ENCODE measurements at places on chromosomes 2 and 18. TPM values are rescaled to one million over a fixed set of nuclear protein-coding genes. Genes with fewer than 3 reads are reported as not detected.

POTEE gene
- not detected for total RNA-seq

PMAIP1 gene
- total RNA-seq, result 11.8 TPM

AOX1 gene
- 46.0 TPM for total RNA-seq

STON1 gene
- total RNA-seq, result 26.1 TPM

SOWAHC gene
- 19.5 TPM for total RNA-seq

ALLC gene
- not detected for total RNA-seq

- no peaks in the 10 kb centered on the region for H3K27me3 ChIP-seq
- DNase-seq, result peak; percentile 84
- H3K36me3 ChIP-seq, result no peaks in the 10 kb centered on the region
- peaks cover 1% of the 10 kb centered on the region for H3K4me1 ChIP-seq
- H3K4me3 ChIP-seq, result peak within 1 kb of the TSS; percentile 90
Observed at GRCh38 chr18:12307701-12308385, at the start of gene TUBB6. Gene TUBB6 (plus strand): TSS chr18:12308241. CDS start chr18:12308293, 52 bp downstream.

DNA sequence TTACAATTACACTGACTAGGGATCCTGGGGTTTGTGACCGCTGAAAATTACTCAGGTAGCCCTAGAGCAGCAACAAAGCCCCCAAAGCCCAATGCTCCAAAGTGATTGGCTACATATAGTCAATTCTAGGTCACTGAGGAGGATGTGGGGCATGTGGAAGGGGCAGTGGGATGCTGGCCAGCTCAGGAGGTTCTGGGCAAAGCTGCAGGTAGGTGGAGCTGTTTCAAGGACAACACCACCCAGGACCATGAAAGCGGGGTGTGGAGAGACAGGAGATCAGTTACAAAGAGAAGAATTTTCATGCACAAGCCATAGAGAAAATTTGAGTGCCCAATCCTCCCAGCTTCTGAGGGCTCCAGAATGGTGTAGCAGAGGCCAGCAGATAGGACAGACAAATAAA, 75.0 kb upstream of the CCDC85A start:
- no peak overlapping the region for H3K4me3 ChIP-seq
- no peaks in the 10 kb centered on the region for H3K36me3 ChIP-seq
- H3K27me3 ChIP-seq, result no peaks in the 10 kb centered on the region
- H3K4me1 ChIP-seq, result no peaks in the 10 kb centered on the region
- no peak for DNase-seq

DNA sequence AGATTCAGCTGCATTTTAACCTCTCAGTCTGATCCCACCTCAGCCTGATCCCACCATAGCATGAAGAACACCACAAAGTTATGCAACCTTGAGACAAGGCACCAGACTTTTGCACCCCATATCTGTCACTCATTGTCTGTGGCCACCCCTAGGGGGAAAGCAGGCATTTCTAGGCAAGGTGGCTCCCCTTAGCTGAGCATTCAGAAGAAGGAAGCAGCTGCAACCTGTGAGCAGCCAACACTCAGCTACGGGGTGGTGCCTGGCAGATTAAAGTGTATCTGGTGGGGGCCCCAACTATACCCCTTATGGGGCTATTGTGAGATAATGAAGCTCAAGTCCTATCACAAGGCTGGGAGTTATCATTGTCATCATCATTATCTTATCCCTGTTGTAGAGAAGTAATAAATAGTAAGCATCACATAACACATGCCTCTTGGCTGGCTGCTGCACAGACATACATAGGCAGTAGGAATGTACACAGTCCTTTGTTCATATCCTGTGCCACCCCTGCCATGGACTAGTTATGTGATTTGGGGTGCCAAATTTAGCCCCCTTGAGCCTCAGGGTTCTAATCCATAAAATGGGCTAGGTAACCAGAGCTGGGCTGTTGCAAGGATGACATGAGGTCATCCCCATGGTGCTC, 20.6 kb upstream of the TMEM163 start:
- H3K36me3 ChIP-seq, result no peaks in the 10 kb centered on the region
- no peak overlapping the region for H3K27ac ChIP-seq

DNA sequence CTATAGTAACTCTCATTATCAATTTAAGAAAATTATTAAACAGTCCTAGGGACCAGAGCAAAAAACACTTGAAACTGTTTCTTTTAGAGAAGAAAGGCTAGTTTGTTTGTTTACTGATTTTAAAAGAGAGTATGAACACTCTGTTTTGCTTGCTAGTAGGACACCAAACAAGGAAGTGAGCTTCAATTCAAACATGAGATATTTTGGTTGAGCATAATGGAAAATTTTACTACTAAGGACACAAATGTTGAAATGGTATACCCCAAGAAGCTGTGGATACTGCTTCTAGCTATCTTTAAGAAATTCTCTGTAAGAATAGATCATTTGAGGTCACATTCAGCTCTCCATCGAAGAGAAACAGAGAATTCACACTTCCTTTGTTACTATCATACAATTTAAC, 216.3 kb upstream of the SMAD7 start:
- no peak for DNase-seq
- H3K36me3 ChIP-seq, result no peaks in the 10 kb centered on the region
- no peaks in the 10 kb centered on the region for H3K27me3 ChIP-seq
- H3K4me1 ChIP-seq, result peaks cover 9% of the 10 kb centered on the region
- no peak overlapping the region for H3K27ac ChIP-seq

DNA sequence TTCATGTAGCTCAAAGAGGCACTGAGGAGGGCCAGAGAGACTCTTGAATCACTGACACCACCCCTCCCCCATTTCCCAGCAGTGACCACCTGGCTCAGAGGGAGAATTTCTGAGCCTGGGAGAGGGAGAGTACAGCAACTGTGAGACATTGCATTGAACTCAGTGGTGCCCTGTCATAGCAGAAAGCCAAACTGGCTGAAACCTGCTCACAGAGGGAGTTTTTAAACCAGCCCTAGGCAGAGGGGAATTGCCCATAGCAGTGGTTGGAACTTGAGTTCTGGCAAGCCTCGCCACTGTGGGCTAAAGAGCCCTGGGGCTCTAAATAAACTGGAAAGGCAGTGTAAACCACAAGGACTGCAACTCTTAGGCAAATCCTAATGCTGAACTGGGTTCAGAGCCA, 243.1 kb downstream of the ADCYAP1 start:
- DNase-seq, result no peak
- no peaks in the 10 kb centered on the region for H3K36me3 ChIP-seq
- H3K4me3 ChIP-seq, result no peak overlapping the region
- no peaks in the 10 kb centered on the region for H3K27me3 ChIP-seq

DNA sequence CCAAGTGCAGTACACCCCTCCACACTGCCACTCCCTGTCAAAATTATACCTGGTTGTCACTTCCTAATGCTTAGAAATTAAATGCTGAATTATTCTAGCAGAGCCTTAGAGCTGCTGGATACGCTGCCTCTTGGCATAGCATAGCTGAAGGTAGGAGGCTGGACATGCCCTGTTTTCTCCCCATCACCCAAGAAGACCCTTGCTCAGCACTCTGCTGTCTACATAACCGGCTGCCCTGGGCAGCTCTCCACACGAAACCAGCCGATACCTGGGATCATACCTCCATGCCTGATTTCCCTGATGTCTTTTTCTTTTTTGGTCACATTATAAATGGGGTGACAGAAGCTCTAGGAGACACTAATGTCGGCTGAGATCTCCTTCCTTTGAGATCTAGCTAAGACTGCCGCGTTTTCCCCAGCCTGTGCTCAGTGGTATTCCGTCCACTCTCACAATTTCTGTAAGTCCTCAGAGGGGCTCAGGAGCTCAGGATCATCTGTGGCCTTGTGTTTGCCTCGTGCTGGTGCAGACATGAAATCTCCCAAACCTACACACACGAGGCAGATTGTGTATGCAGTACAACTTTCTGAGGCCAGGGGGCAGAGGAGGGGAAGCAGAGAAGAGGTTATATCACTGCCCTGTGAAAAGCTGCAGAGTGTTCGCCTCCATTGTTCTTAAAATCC, 13.5 kb upstream of the ZAP70 start:
- H3K4me1 ChIP-seq, result no peaks in the 10 kb centered on the region
- H3K36me3 ChIP-seq, result no peaks in the 10 kb centered on the region
- H3K4me3 ChIP-seq, result no peak overlapping the region
- no peak for DNase-seq
- H3K27me3 ChIP-seq, result no peaks in the 10 kb centered on the region

DNA sequence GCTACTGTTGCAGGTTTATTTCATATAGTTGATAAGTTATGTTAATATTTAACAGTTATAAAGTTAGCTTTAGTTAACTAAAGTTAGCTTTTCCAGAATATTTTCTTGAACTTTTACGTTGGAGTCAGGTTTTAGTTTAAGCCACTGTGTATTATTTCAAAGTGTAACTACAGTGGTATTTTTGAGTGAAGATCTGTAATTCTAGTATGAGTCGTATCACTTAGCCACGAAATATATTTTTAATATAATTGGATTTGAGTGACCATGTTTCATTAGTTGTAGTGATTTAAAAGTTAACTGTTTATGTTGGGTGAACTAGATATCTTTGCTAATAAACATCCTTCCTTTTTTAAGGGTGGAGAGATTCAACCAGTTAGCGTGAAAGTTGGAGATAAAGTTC, 2.5 kb downstream of the HSPE1 start:
- no peak overlapping the region for H3K27ac ChIP-seq
- no peak for DNase-seq
- no peaks in the 10 kb centered on the region for H3K36me3 ChIP-seq

DNA sequence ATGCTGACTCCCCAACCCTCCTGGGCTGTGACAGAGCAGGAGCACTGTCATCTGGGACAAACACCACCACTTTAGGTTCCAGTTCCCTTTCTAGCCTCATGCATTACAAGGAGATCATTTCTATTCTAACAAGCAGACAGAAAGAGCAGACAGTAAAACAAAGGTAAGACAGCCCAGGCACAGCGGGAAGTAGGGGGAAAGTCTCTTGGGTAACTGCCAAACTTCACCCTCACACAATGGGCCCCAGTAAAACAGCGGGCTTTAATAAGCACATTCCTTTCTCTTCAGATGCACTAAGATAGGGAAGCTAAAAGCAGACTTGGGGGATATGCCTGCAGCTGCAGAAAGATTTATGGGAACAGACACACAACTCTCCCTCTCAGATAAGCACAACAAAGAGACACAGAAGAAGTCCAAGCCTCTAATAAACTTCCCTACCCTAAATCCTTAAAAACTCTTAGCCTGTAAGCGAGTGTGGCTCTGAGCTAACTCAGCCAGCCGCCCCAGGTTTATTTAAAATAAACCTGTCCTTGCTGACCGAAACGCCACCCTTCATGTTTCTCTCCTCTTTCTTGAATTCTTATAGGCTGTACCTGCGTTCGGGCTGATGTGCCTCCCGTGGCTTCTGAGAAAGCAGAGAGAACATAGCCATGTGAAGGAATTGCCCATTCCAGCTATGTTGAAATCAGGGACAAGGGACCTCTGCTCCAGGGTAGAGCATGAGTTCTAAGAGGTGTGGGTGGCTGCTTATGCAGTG, 726.8 kb upstream of the DDX18 start:
- DNase-seq, result no peak
- no peaks in the 10 kb centered on the region for H3K36me3 ChIP-seq
- no peak overlapping the region for H3K4me3 ChIP-seq
- H3K27me3 ChIP-seq, result no peaks in the 10 kb centered on the region
- no peak overlapping the region for H3K27ac ChIP-seq
- no peaks in the 10 kb centered on the region for H3K4me1 ChIP-seq

- no peak overlapping the region for H3K27ac ChIP-seq
- H3K4me3 ChIP-seq, result no peak overlapping the region
- H3K4me1 ChIP-seq, result no peaks in the 10 kb centered on the region
- no peak for DNase-seq
- no peaks in the 10 kb centered on the region for H3K27me3 ChIP-seq
- H3K36me3 ChIP-seq, result no peaks in the 10 kb centered on the region
Observed at GRCh38 chr2:231737761-231738160, 29.4 kb downstream of the PTMA start.

DNA sequence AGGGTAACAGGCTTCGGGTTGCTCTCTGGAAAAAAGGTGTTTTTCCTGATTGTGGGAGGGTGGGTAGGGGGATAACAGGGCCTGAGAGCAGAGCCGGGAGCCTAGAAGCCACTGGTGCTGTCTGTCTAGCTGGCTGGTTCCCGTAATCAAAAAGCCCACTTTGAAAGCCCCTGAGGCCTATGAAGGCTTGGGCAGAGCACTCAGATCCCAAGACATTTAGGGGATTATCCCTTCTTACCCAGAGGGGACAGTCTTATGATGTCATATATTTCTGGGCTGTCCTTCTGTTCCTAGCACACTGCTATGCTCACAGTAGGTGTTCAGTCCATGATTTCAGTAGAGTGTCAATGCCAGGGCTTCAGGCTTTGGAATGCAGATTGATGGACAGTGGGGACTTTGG, 45.1 kb downstream of the CELF4 start:
- no peaks in the 10 kb centered on the region for H3K27me3 ChIP-seq
- DNase-seq, result no peak
- no peak overlapping the region for H3K4me3 ChIP-seq
- H3K36me3 ChIP-seq, result no peaks in the 10 kb centered on the region
- no peaks in the 10 kb centered on the region for H3K4me1 ChIP-seq

GRCh38 chr2:198279026-198279425, 474.6 kb downstream of the PLCL1 start:
- no peaks in the 10 kb centered on the region for H3K27me3 ChIP-seq
- no peaks in the 10 kb centered on the region for H3K4me1 ChIP-seq
- DNase-seq, result no peak
- no peak overlapping the region for H3K4me3 ChIP-seq

DNA sequence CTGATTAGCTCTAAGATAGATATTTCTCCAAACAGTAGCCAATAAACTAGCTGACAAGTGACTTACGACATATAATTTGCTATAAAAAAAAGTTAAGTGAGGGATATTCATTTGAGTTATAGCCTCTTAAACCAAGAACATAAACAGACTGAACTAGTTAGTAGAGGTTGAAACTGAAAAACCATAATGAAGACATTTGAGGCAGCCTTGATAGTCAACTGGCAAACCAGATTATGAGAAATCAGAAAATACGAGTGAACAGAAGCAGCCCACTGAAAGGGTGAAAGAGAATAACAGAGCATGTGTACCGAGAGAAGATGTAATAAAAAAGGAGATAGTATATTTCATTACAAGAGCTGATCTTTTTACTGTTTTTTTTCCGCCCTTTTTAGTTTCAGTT, 698.1 kb upstream of the SETBP1 start:
- no peaks in the 10 kb centered on the region for H3K27me3 ChIP-seq
- H3K27ac ChIP-seq, result no peak overlapping the region
- no peak overlapping the region for H3K4me3 ChIP-seq

DNA sequence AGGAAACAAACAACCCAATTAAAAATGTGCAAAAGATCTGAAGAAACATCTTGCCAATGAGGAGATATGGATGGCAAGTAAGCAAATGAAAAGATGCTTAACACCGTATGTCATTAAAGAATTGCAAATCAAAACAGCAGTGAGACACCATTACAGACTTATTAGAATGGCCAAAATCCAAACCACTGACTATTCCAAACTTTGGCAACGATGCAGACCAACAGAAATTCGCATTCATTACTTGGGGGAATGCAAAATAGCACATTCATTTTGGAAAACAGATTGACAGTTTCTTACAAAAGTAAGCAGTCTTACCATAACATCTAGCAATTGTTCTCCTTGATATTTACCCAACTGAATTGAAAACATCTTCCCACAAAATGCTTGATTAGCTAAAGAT, 1118.7 kb downstream of the SUCLG1 start:
- DNase-seq, result no peak
- H3K36me3 ChIP-seq, result no peaks in the 10 kb centered on the region
- H3K27ac ChIP-seq, result no peak overlapping the region

DNA sequence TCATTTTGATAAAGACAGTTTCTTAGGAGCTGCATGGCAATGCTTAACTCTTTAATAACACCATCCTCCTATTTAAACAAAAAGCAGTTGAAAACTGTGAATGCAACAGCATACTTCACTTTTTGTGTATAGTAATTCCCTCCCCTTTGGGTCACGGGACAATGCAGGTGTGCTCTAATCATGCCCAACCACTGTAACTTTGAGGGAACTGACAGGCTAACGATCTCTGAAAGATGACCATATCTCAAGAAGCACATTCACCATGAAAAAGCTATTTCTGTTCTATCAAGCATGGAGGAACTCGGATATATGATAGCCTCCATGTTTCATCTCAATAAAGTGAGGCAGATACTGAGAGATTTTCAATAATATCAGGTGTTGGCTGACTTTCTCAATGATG, 81.1 kb upstream of the CD226 start:
- DNase-seq, result no peak
- no peaks in the 10 kb centered on the region for H3K36me3 ChIP-seq
- no peaks in the 10 kb centered on the region for H3K27me3 ChIP-seq

All from ovary (tissue), 10 donors.